ENCODE measurements at places on chromosomes 6 and 20. TPM values are rescaled to one million over a fixed set of nuclear protein-coding genes. Genes with fewer than 3 reads are reported as not detected.

DEFB113 gene
- not detected for total RNA-seq

VSTM2L gene
- total RNA-seq = 0.09 TPM

SS18L1 gene
- total RNA-seq = 26.7 TPM

KHDRBS2 gene
- not detected for total RNA-seq

VGLL2 gene
- not detected for total RNA-seq

ACTR5 gene
- 15.2 TPM for total RNA-seq

AVP gene
- total RNA-seq = not detected

CNR1 gene
- not detected for total RNA-seq

POU3F2 gene
- not detected for total RNA-seq

MUCL3 gene
- not detected for total RNA-seq

NDRG3 gene
- 24.7 TPM for total RNA-seq

MOXD1 gene
- total RNA-seq = not detected

NKAPL gene
- not detected for total RNA-seq

MTFR2 gene
- 24.6 TPM for total RNA-seq

BPIFB4 gene
- not detected for total RNA-seq

ANKS1A gene
- 8.4 TPM for total RNA-seq

VIP gene
- not detected for total RNA-seq

NOTCH4 gene
- total RNA-seq = 0.37 TPM

NKX2-4 gene
- total RNA-seq = not detected

BMP7 gene
- 0.07 TPM for total RNA-seq

MYT1 gene
- not detected for total RNA-seq

AIF1 gene
- 69.6 TPM for total RNA-seq

CALHM4 gene
- total RNA-seq = not detected

GSTA2 gene
- total RNA-seq = not detected

FOXO3 gene
- total RNA-seq = 5.9 TPM

SESN1 gene
- 9.3 TPM for total RNA-seq

RAET1L gene
- not detected for total RNA-seq

CD24 gene
- total RNA-seq = 0.49 TPM

PARD6B gene
- total RNA-seq = 6.0 TPM

SIRPB1 gene
- total RNA-seq = 2.8 TPM
